ENCODE measurements at places on chromosomes 12 and 14.

DNA sequence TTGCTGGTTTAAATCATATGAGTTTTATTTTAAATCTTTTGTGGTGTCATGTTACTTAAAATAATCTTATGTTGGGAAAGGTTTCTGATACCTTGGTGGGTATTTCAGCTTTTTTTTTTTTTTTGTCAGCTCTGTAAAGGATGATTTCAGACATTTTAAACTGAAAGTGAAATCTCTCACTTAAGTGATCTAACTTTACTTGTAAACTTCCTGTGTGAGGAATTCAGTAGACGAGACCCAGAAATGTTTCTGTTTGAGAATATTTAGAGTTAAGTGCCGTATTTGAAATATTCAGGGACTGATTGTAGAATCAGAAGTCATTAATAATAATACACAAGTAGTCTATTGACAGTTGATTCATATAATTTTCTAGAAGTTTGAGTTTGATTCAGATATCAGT is 37.8 kb downstream of the PROX2 start:
- no peak for DNase-seq

DNA sequence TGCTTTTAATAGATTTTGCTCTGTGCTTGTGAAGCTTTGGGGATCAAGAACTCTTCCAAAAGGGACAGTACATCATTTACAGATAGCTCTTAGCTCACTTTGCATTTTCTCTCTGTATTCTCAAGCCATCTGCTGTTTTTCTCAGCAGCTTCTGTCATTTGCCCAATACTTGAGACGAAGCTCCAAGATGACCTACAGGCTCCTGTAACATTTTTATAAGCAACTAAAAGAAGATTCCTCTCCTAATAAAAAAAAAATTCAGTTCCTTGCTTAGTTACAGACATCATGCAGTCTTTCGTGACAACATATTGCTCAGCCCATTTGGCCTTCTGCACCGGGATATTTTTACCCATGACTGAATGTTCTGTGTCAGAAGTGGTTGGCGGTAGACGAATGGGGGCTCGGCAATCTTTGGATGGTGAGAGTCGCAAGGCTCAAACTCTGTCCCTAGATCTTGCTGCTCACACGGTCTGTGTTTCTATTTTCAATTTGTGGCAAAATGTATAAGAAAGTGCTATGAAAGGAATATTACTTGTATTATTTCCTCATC is 215.6 kb downstream of the FSCB start:
- no peak for DNase-seq

DNA sequence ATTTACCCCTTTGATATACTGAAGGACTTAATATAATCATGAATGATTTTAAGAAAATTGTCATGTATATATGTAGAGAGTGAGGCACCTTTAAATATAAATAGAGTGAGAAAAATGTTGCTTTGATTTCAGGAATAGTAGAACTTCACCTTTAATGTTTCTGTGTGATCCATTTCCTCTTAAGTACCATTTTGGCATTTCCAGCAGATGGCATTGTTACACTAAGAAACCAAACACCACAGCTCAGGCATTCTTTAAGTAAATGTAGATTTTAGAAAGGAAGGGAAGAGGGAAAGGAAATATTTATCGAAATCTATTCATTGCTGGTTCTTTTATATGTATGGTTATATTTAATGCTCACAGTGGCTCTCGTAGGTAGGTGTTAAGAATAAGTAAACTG is 556.7 kb upstream of the FBXO33 start:
- DNase-seq = peak; percentile 47

- DNase-seq = no peak
Measured at GRCh38 chr14:55733599-55733998, 153.6 kb downstream of the KTN1 start.

Data from spinal cord (tissue), 10 donors.